ENCODE measurements at places on chromosomes 13 and 19. TPM values are rescaled to one million over a fixed set of nuclear protein-coding genes. Genes with fewer than 3 reads are reported as not detected.

GRCh38 chr19:6392221-6393073 lies 517 bp downstream of the GTF2F1 start:
- H3K36me3 ChIP-seq, result peaks cover 25% of the 10 kb centered on the region
- H3K4me3 ChIP-seq, result peak overlapping the region; percentile 91
- H3K27me3 ChIP-seq, result no peaks in the 10 kb centered on the region

Gene ATP4A
- total RNA-seq, result not detected

DNA sequence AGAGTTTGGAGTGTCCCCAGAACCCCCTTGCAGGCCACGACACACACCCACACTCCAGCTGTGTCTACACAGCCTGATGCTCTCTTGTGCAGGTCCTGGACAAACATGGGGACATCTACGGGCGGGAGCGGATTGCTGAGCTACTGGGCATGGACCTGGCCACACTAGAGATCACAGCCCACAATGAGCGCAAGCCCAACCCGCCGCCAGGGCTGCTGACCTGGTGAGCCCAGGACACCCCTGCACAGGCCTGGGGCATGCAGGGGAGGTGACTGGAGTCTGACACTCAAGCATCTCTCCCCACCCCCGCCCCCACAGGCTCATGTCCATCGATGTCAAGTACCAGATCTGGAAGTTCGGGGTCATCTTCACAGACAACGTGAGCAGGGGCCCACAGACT lies 39.9 kb downstream of the MAP4K1 start:
- H3K4me3 ChIP-seq, result no peak overlapping the region
- H3K27me3 ChIP-seq, result no peaks in the 10 kb centered on the region
- H3K4me1 ChIP-seq, result peaks cover 16% of the 10 kb centered on the region
- no peak for DNase-seq

DNA sequence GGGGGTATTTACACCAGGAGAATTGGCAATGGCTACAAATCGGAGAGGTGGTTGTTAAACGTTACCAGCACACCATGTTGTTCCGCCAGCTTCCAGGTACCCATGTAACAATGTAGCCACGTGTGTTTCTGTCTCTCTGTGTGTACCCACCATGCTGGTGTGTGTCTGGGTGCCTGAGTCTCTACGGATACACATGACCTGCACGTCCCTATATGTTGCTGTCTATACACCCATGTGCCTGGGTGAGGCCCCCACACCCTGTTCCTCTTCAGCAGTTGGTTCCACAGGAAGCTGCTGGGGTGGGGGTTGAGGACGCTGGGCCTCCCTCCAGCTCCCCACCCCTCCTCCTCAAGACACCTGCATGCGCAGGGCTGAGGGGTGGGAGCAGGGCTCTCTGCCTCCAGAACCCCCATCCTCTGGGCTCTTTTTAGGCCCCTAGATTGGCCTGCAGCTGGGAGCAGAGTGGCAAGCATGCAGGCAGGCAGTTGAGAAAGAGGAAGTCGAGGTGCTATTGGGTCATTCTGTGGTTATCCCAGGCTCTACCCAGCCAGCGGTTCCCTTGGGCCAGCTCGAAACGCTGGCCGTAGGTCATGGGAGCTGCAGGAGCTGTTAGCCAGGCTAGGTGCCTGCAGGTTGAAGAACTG lies at the start of gene ARHGEF18:
TSS of gene ARHGEF18 (plus strand) at position 351 of the 644 bp plus-strand sequence. CDS start 13,954 bp downstream, outside the sequence.
- peak; percentile 79 for DNase-seq
- peaks cover 21% of the 10 kb centered on the region for H3K36me3 ChIP-seq
- H3K4me1 ChIP-seq, result peaks cover 63% of the 10 kb centered on the region
- peak within 1 kb of the TSS; percentile 94 for H3K4me3 ChIP-seq
- H3K27ac ChIP-seq, result peak within 1 kb of the TSS; percentile 93
- H3K27me3 ChIP-seq, result no peaks in the 10 kb centered on the region

DNA sequence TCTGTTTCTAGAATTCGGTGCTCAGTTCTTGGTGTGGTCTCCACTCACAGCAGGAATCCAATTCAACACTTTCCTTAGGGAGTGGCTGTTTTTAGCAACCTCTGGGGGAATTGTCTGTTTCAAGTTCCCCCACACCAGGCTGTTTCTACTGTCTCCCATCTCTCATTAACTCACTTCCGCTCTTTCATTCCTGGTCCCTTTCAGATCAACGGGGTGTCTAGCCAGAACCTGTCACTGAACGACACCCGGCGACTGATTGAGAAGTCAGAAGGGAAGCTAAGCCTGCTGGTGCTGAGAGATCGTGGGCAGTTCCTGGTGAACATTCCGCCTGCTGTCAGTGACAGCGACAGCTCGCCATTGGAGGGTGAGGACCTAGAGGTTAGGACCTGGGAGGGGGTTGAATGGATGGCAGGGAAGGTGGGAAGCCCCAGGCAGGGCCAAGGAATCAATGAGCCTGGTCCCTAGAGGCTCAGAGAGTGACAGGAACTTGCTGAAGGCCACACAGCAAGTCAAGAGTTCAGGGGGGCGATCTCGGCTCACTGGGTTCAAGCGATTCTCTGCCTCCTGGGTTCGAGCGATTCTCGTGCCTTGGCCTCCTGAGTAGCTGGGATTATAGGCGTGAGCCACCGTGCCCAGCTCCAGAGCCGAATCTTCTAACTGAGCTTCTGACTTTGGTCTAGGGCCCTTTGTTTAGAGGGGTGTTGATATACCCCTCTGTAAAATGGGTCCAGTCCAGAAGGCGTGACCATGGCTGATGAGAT lies 25.5 kb downstream of the TJP3 start:
- no peak overlapping the region for H3K4me3 ChIP-seq
- H3K4me1 ChIP-seq, result peaks cover 5% of the 10 kb centered on the region
- H3K36me3 ChIP-seq, result no peaks in the 10 kb centered on the region
- no peak overlapping the region for H3K27ac ChIP-seq

DNA sequence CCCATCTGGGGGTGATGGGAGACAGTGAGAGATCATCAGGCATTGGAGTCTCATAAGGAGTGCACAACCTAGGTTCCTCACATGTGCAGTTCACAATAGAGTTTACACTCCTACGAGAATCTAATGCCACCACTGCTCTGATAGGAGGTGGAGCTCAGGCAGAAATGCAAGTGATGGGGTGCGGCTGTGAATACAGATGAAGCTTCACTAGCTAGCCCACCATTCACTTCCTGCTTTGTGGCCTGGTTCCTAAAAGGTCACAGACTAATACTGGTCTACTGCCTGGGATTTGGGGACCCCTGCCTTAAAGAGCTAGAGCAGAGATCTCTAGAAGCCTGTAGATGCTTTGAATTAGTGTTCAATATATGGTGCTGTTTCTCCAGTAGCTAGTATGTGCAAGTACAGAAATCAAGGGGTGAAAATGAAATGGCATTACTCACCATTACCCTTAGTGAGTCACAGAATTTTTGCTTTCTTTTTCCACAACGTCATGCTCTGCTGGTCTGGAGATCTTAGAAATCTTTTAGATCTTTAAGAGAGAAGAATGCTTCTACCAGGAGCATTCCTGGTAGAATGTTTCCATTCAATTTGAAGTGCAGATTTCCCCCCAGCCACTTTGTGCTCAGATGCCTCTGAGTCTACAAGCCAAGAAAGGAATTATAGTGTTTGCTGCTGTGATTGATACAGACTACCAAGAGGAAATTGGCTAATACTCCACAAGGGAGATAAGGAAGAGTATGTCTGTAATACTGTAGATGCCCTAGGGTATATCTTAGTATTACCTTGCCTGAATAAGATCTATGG lies 2301.2 kb downstream of the PCDH9 start:
- H3K4me3 ChIP-seq, result no peak overlapping the region
- no peaks in the 10 kb centered on the region for H3K36me3 ChIP-seq
- no peak overlapping the region for H3K27ac ChIP-seq
- H3K4me1 ChIP-seq, result no peaks in the 10 kb centered on the region
- no peaks in the 10 kb centered on the region for H3K27me3 ChIP-seq
- DNase-seq, result no peak

GRCh38 chr13:27269114-27269665 lies 1.4 kb upstream of the RASL11A start:
- no peak for DNase-seq
- H3K4me3 ChIP-seq, result no peak overlapping the region
- peaks cover 2% of the 10 kb centered on the region for H3K36me3 ChIP-seq
- H3K4me1 ChIP-seq, result peaks cover 6% of the 10 kb centered on the region

DNA sequence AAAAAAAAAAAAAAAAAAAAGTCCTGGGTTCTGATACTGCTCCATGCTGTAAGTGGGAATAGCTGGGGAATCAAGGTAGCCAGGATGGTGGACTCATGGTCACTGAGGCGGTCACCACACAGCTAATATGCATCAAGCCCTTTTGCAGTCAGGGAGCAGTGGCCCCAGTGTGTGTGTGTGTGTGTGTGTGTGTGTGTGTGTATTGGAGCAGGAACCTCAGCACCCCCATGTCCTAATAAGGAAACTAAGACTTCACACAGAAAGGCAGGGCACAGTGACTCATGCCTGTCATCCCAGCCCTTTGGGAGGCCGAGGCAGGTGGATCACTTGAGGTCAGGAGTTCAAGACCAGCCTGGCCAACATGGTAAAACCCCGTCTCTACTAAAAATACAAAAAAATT lies 12.0 kb downstream of the B3GNT3 start:
- H3K27me3 ChIP-seq, result peaks cover 21% of the 10 kb centered on the region
- no peak for DNase-seq
- H3K4me1 ChIP-seq, result peaks cover 38% of the 10 kb centered on the region
- H3K4me3 ChIP-seq, result no peak overlapping the region

Gene RNF6
- total RNA-seq, result 34.2 TPM

Gene KCNRG
- total RNA-seq, result 0.21 TPM

DNA sequence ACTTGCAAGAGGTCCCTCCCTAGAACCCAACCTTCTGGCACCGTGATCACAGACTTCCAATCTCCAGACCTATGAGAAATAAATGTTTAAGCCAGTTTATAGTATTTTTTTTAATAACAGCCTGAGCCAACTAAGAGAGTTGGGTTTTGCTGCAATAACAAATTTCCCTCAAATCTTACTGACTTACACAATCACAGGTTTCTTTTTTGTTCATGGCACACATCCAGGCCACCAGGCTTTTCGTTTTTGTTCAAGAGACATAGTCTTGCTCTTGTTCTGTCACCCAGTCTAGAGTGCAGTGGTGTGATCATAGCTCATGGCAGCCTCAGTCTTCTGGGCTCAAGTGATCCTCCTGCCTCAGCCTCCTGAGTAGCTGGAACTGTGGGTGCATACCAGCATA lies 2.0 kb upstream of the SELENOV start:
- no peaks in the 10 kb centered on the region for H3K36me3 ChIP-seq
- no peak for DNase-seq
- H3K27ac ChIP-seq, result no peak overlapping the region

Gene KLF1
- 0.29 TPM for total RNA-seq

Gene DHDH
- 0.96 TPM for total RNA-seq

DNA sequence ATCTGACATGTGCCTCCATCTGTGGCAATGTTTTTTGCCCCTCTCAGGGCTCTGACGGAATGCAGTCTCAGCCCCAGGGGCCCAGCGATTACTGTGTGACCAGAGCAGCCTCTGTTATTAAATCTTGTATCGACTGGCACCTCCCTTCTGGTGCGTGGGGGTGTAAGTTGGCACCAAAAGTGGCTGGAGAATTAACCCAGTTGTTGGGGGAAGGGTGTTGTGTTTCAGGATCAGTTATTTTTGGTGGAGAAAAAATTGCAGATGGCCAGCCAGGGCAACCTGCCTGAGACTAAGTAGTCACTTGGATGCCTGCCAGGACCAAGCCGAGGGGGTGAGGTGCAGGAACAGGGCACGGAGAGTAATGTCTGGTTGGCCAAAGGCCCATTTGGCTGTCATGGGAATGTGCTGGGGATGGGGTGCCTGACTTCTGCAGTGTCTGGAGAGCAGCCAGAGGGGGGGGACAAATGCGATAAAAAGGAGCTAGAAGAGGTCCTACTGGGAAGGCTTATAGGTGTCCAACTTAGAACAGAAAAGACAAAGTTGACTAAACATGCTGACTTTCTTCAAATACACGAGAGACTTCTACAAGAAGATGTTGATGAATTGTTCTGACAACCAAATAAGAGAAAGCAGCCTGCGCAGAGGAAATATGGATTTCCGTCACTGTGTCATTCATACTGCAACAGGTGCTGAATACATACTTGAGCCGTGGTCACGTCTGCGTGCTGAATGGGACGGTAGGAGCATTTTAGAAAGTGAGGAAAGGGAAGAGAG lies 69.8 kb downstream of the SIAH3 start:
- no peak for DNase-seq
- no peak overlapping the region for H3K4me3 ChIP-seq
- no peaks in the 10 kb centered on the region for H3K27me3 ChIP-seq

DNA sequence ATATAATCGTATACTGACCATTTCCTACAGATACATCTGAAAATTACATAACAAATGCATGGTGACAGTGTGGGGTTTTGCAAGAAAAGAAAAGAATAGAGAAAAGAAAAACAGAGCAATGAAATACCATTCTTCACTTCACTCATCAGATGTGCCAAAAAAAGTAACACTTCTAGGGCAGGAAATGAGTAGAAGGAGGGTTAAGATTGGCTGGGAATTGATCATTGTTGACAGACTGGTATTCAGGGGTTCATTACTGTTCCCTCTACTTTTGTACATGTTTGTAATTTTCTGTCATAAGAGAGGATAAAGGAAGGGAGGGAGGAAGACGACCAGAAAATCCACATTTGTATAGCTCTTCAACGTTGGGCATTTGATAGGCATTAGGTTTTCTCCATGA lies 31.5 kb downstream of the ABCC4 start:
- DNase-seq, result no peak
- H3K4me3 ChIP-seq, result no peak overlapping the region
- no peak overlapping the region for H3K27ac ChIP-seq
- peaks cover 4% of the 10 kb centered on the region for H3K4me1 ChIP-seq

Gene RAB20
- 3.8 TPM for total RNA-seq

- H3K27ac ChIP-seq, result no peak overlapping the region
- no peak for DNase-seq
- no peaks in the 10 kb centered on the region for H3K27me3 ChIP-seq
- H3K4me1 ChIP-seq, result no peaks in the 10 kb centered on the region
- H3K4me3 ChIP-seq, result no peak overlapping the region
- peaks cover under 1% of the 10 kb centered on the region for H3K36me3 ChIP-seq
Observed at GRCh38 chr13:88339271-88339741, 668.1 kb downstream of the SLITRK5 start.

DNA sequence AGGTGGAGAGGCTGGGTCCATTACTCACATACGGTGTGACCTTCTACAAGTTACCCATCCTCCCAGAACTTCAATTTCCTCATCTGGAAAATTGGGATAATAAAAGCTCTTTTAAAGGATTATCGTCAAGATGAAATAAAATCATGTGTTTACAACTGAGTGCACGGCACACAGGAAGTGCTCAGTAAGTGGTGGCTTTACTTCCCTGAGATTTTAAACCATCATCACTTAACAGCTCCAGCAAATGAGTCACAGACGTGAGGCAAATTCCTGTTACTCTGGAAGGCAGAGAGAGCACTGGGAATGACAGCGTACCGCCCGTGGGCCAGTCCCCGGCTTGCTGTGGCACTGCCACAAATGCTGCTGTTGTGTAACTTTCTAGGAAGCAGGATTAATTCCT lies 64.1 kb downstream of the MRPL57 start:
- H3K27me3 ChIP-seq, result peaks cover 12% of the 10 kb centered on the region
- DNase-seq, result no peak
- no peak overlapping the region for H3K4me3 ChIP-seq

GRCh38 chr13:32409561-32410421 lies 18.1 kb downstream of the N4BP2L1 start:
- H3K27ac ChIP-seq, result no peak overlapping the region
- H3K4me1 ChIP-seq, result peaks cover 17% of the 10 kb centered on the region
- no peaks in the 10 kb centered on the region for H3K27me3 ChIP-seq

Measured in activated CD8-positive, alpha-beta memory T cell treated with anti-CD3 and anti-CD28 coated beads, Interleukin-2, amount 10 ng/mL, durations not matched to agents 7 days and 5 days (primary cell).